ENCODE measurements at places on chromosomes 16 and 17.

GRCh38 chr17:21131137-21131536 lies 4.4 kb downstream of the DHRS7B start:
- DNase-seq: no peak

- DNase-seq: no peak
These were observed 1.3 kb downstream of the ARRB2 start for GRCh38 chr17:4711661-4712181.

GRCh38 chr16:7979448-7980132 lies 610.7 kb downstream of the TMEM114 start:
- no peak for DNase-seq

- DNase-seq: no peak
These were observed 177.1 kb downstream of the MSI2 start for GRCh38 chr17:57433452-57433851.

GRCh38 chr16:25959221-25959620 lies 267.5 kb downstream of the HS3ST4 start:
- no peak for DNase-seq

GRCh38 chr16:10738231-10739077 lies 5.2 kb upstream of the NUBP1 start:
- peak; percentile 27 for DNase-seq

DNA sequence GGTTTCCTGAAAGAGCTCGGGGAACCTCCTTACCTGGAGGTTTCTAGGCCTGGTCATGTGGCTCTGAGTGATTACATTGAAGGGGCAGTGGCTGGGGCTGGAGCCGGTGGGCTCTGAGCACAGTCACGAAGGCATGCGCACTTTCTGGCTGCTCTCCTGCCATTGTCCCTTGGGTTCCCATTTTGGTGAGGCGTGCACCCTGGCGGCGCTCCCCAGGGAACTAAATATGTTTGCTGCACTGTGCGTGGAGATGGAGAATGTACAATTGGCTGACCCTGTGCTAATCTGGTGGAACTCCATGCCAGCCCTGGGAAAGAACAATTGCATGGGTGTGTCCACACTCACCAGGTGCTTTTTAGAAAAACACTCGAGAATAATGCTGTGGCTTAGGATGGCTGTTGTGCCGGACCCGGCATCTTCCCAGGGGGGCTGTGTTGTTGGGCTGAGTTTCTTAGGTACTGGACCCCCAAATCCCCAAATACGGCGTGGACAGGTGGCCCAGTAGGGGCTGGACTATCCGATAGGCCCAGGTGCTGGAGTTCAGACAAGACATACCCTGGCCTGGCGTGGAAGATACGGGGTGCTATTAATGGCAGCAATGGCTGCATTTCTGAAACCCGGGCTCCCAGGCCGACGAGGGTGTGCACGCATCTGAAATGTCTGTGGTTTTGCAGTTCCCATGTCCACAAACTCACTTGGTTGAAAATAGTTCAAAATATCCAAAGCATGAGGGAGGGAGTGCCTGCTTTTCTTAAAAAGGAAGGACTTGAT lies 230.5 kb downstream of the SEC14L1 start:
- no peak for DNase-seq

GRCh38 chr16:27389272-27389961 lies 12.6 kb upstream of the IL21R start:
- no peak for DNase-seq

- no peak for DNase-seq
These were observed 39.4 kb downstream of the SDR42E1 start for GRCh38 chr16:81971853-81972252.

- no peak for DNase-seq
These were observed 3.4 kb upstream of the SOX15 start for GRCh38 chr17:7593296-7593695.

DNA sequence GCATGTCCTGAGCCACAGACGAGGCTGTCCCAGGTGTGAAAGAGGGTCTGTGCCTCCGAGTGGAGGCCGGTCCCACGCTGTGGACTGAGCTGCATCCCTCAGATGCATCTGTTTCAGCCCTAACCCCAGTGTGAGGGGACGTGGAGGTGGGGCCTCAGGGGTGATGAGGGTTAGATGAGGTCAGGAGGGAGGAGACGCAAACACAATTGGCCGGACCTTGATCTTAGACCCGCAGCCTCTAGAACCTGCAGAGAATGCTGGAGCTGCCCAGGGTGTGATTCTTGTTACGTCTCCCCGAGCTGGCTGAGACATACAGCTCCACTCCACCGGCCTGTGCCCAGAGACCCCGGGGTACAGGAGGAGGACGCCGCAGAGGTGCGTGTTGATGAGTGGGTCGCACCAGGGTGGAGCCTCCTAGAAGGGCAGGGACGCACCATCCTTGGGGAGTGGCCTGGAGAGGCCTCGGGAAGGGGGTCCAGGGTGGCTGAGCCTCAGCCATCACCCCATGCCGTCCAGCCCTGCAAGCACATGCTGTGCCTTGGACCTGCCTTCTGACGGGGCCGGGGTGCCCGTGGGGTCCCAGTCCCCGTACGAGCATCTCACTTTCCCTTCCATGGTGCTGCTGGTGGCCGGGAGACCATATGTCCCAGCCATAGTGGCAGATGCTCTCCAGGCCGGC lies 16.6 kb upstream of the C1QTNF8 start:
- DNase-seq: no peak

- DNase-seq: no peak
These were observed 2.9 kb downstream of the HEXIM1 start for GRCh38 chr17:45150911-45151809.

- DNase-seq: no peak
These were observed 14.1 kb downstream of the SPG7 start for GRCh38 chr16:89522287-89522686.

DNA sequence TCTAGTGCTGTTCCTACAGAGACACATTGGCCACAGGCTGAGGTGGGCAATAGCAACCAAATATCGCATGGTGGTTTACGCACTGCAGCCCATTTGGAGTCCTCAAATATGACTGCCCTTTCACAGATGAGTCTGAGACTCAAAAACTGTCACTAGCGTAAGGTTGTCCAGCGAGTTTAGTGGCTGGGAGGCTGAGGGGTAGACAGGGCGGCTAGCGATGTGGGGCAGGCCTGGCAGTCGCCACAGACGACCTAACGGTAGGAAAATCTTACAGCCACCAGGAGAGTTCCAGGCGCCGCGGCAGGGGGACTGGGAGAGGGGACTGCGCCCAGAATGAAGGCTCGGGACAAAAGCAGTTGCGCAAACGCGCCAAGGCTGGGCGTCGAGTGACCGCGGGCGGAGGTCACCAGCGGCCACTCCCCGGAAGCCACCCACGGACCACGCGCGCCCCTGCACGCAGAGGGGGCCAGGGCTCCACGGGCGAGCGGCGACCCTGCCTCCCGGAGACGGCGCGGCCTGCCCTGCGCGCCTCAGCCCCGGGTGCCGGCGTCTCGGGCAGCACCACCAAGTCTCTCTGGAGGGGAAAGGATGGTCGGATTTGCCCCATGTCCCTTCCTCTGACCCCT lies 699 bp upstream of the MAP1LC3B start:
- DNase-seq: no peak

GRCh38 chr17:50147841-50148225 lies 2.6 kb downstream of the PPP1R9B start:
- DNase-seq: no peak

Measured in stimulated activated CD4-positive, alpha-beta T cell treated with anti-CD3 and anti-CD28 coated beads, Interleukin-1b, Interleukin-23, amount 100 ng/mL, for 4 hours (primary cell).